MCF 10A (cell line): ENCODE measurements at places on chromosomes 11 and 22. TPM values are rescaled to one million over a fixed set of nuclear protein-coding genes. Genes with fewer than 3 reads are reported as not detected.

MPZL3 gene
- 11.9 and 17.7 TPM in 2 replicates for total RNA-seq

DNA sequence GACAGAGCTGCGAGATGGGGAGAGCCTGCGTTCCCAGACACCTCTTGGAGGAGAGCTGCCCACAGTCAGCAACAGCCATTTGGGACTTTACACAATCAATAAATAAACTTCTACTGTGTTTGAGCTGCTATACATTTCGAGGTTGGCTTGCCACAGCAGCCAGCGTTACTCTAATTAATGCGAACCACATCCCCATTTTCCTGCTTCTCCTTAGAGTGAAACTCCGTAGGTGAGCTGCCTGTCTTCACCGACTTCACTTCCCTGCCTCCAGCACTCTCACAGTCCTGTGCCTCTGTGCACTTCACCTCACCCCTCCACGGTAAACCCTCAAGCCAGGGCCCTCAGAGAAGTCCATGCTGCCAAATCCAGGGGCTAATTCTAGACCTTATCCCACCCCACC lies 5.9 kb upstream of the SLC22A12 start:
- H3K36me3 ChIP-seq: no peaks in the 10 kb centered on the region
- no peak overlapping the region for H3K4me3 ChIP-seq
- H3K27ac ChIP-seq: no peak overlapping the region
- DNase-seq: no peak
- peaks cover 55% of the 10 kb centered on the region for H3K27me3 ChIP-seq

CASTOR1 gene
- 1.2 and 4.8 TPM in 2 replicates for total RNA-seq

DNA sequence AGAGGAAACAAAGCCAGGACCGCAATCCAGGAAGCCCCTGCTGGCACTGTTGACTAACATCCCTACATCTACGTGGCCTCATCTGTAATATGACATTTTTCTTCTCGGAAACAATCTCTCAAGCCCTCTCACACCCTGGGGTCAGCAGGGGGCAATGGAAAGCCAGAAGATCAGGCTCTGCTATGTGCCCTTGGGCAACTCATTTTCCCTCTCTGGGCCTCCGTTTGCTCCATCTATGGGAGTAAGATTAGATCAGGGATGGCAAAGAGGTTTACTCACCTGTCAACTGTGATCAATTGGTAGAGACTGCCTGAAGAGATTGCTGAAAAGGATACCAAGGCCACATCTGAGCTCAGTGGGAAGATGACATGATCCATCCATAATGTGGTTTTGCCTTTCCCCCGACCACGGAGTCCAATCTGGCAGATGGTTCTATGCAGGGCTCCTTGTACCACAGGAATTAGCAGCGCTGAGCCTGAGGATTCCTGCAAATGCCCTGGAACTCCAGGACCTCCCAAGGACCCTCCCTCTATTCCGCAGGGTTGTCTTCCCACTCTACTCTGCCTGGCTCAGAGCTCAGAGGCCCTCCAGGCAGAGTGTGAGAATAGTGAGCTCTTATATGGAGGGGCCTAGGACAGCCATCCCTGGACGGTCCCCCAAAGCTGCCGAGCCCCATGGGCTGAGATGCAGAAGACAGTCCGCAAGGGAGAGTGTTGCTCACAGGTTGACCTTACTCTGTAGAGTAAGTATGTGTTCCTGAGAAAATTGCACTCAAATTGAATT lies 66.1 kb downstream of the CHST1 start:
- DNase-seq: no peak
- H3K4me3 ChIP-seq: no peak overlapping the region
- H3K27me3 ChIP-seq: peaks cover 82% of the 10 kb centered on the region
- no peak overlapping the region for H3K27ac ChIP-seq
- no peaks in the 10 kb centered on the region for H3K4me1 ChIP-seq

DNA sequence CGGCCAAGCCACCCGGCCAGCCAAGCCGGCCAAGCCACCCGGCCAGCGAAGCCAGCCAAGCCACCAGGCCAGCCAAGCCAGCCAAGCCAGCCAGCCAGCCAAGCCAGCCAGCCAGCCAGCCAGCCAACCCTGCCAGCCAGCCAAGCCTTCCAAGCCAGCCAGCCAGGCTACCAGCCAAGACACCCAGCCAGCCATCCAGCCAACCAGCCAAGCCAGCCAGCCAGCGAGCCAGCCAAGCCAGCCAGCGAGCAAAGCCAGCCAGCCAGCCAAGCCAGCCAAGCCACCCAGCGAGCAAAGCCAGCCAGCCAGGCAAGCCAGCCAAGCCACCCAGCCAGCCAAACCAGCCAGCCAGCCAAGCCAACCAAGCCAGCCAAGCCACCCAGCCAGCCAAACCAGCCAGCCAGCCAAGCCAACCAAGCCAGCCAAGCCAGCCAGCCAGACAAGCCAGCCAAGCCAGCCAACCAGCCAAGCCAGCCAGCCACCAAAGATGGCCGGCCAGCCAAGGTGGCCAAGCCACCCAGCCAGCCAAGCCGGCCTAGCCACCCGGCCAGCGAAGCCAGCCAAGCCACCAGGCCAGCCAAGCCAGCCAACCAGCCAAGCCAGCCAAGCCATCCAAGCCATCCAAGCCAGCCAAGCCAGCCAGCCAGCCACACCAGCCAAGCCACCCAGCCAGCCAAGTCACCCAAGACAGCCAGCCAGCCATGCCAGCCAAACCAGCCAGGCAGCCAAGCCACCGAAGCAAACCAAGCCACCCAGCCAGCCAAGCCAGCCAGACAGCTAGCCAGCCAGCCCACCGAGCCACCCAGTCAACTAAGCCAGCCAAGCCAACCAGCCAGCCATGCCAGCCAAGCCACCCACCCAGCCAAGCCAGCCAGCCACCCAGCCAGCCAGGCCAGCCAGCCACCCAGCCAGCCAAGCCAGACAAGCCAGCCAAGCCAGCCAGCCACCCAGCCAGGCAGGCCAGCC lies 28.8 kb downstream of the CCT8L2 start:
- no peaks in the 10 kb centered on the region for H3K27me3 ChIP-seq
- H3K27ac ChIP-seq: no peak overlapping the region
- H3K4me1 ChIP-seq: no peaks in the 10 kb centered on the region

- DNase-seq: no peak
- no peaks in the 10 kb centered on the region for H3K27me3 ChIP-seq
- H3K36me3 ChIP-seq: peaks cover 6% of the 10 kb centered on the region
- no peak overlapping the region for H3K27ac ChIP-seq
These were observed 11.7 kb upstream of the CREB3L1 start for GRCh38 chr11:46265764-46266163.

GRCh38 chr11:133945087-133945974 lies 11.4 kb downstream of the IGSF9B start:
- H3K36me3 ChIP-seq: peaks cover 12% of the 10 kb centered on the region
- no peaks in the 10 kb centered on the region for H3K27me3 ChIP-seq
- H3K27ac ChIP-seq: peak overlapping the region; percentile 55
- DNase-seq: peak; percentile 57

DNA sequence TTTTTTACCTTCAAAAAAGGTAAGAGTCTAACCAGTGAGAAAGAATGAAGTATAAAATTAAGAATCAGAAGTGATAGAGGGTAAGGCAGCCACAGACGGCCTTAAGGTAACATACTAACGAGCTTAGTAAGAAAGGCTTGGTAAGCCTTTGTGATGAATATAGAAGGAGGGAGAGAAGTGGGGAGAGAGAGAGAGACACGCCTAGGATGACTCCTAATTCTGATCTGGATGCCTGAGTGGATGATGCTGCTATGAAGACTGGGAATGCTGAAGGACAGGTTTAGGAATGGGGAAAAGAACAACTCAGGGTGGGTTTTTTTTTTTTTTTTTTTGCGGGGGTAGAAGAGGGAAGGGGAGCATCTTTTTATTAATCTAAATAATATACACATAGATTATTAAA lies 4.8 kb downstream of the FBXO3 start:
- peaks cover 25% of the 10 kb centered on the region for H3K4me1 ChIP-seq
- no peak overlapping the region for H3K27ac ChIP-seq
- H3K27me3 ChIP-seq: no peaks in the 10 kb centered on the region
- H3K4me3 ChIP-seq: no peak overlapping the region
- no peak for DNase-seq

JHY gene
- 3.0 and 5.2 TPM in 2 replicates for total RNA-seq

GRCh38 chr11:129146191-129146590 lies 45.9 kb downstream of the ARHGAP32 start:
- H3K4me3 ChIP-seq: peak overlapping the region; percentile 45
- DNase-seq: peak; percentile 64
- no peaks in the 10 kb centered on the region for H3K27me3 ChIP-seq
- H3K27ac ChIP-seq: peak overlapping the region; percentile 94
- peaks cover 41% of the 10 kb centered on the region for H3K4me1 ChIP-seq

GRCh38 chr22:36811094-36811800 lies 5.6 kb downstream of the PVALB start:
- DNase-seq: no peak
- no peak overlapping the region for H3K4me3 ChIP-seq
- H3K27ac ChIP-seq: no peak overlapping the region
- H3K4me1 ChIP-seq: no peaks in the 10 kb centered on the region
- H3K27me3 ChIP-seq: peaks cover 49% of the 10 kb centered on the region
